ENCODE measurements at places on chromosomes 12 and 14. TPM values are rescaled to one million over a fixed set of nuclear protein-coding genes. Genes with fewer than 3 reads are reported as not detected.

Gene PTHLH
- total RNA-seq, result 14.2 TPM

Gene TMEM263
- 31.8 TPM for total RNA-seq

Gene MMP19
- 0.29 TPM for total RNA-seq

Gene GRIP1
- total RNA-seq, result 2.1 TPM

Gene DPY19L2
- total RNA-seq, result 1.6 TPM

Gene MDM2
- total RNA-seq, result 100 TPM

Gene HIF1A
- total RNA-seq, result 244 TPM

Gene KERA
- not detected for total RNA-seq

Gene CLEC2A
- total RNA-seq, result not detected
